GM10248 (cell line): ENCODE measurements at places on chromosomes 1 and 21.

- no peak for DNase-seq
Observed at GRCh38 chr1:29639156-29639736, 402.9 kb downstream of the PTPRU start.

DNA sequence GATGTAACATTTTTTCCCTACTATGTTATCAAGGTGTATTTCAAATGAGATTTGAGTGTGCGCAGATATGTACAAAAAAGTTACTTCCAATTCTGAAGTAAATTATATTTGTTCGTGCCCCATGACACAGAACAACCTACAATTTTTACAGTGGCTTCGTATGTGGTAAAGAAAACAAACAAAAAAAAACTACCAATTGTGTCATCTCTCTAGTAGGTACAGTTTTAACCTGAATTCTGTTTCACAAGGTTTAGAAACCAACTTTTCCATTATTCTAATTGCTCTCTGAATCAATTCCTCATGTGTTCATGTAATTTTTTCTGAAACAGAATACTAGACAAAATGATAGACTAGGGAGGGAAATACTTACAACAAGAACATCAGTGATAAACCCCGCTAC is 7.4 kb downstream of the SCAF4 start:
- DNase-seq: no peak

- DNase-seq: no peak
Observed at GRCh38 chr1:211591980-211592493, 13.1 kb upstream of the SLC30A1 start.

GRCh38 chr1:62362061-62362917 is 43.1 kb upstream of the KANK4 start:
- DNase-seq: no peak

DNA sequence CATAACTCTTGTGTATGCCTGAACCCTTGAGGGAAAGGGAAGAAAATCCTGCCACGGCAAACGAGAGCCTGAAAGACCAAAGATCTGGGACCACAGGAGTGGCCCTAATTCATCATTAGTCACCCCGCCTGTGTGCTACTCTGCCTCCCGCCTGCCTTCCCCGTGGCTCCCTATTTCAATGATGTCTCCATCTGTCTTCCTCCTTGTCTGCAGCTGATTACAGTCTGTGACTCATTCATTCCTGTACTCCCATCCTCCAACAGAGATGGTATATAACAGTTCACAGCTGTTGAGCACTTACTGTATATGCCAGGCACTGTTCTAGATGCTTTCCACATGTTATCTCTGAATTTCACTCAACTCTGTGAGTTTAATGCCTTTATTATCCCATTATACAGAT is 96.6 kb downstream of the SEC16B start:
- DNase-seq: no peak

GRCh38 chr21:30058928-30059327 is 107.7 kb downstream of the CLDN17 start:
- no peak for DNase-seq
